Stimulated activated CD8-positive, alpha-beta memory T cell treated with anti-CD3 and anti-CD28 coated beads, Interleukin-4, amount 100 ng/mL, for 4 hours (primary cell): ENCODE measurements at places on chromosomes 1 and 21.
A peak's percentile ranks its signal among the peaks of the same experiment; 100 is the strongest.

DNA sequence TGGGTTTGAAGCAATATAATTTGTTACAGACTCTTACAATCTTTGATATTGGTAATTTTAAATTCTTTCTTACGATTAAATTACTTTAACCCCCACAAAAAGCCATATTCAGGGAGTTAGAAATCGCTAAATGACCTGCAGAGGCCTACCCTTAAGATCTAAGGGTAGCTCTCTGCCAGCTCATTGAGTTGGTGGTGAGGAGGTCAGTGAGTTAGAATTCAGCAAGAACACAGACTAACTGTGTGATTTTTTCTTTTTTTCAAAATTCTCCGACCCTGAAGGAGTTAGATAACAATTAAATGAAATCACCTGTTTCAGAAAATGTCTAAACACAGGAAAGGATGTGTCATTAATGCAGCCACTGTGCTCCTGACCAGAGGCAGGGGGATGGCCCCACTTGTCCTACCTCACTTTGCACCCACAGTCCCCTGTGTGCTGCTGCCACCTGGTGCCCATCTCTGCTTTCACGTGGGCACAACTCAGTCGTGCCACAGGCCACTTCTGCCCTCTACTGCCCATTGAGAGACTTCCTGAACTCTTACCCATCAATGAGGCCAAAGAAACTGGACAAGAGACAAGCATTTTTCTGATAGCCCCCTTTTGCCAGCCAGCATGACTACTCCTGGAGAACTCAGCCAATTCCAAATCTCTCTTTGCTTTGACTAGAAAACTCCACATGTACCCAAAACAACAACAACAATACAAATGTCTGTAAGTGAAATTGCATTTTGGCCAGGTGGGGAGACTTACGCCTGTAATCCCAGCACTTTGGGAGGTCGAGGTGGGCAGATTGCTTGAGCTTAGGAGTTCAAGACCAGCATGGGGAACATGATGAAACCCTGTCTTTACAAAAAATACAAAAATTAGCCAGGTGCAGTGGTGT is 8.4 kb downstream of the CFAP45 start:
- peak; percentile 47 for DNase-seq

GRCh38 chr1:32636914-32637645 is 13.3 kb downstream of the ZBTB8OS start:
- DNase-seq = no peak

- no peak for DNase-seq
Observed at GRCh38 chr1:8394456-8395321, 76.8 kb downstream of the SLC45A1 start.

GRCh38 chr1:85019994-85020393 is 23.1 kb upstream of the MCOLN2 start:
- no peak for DNase-seq

- no peak for DNase-seq
Observed at GRCh38 chr1:1259951-1260600, 13.6 kb upstream of the C1QTNF12 start.

DNA sequence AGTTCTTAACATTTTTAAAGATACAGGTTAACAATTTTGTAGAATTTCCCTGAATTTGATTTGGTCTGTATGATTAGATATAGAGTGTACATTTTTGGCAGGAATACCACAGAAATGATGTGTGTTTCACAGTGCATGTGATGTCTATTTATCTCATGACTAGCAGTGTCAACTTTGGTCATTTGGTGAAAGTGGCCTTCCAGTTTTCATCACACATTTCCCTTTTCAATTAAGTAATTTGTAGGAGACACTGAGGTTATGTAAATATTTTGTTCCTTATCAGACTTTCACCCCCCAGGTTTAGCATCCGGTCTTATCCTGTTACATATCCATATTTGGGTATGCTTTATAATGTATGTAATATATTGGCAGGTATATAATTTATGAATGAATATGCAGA is 41.8 kb downstream of the MAP3K7CL start:
- no peak for DNase-seq

- DNase-seq = no peak
Observed at GRCh38 chr21:37704751-37705150, 211.5 kb downstream of the KCNJ6 start.

DNA sequence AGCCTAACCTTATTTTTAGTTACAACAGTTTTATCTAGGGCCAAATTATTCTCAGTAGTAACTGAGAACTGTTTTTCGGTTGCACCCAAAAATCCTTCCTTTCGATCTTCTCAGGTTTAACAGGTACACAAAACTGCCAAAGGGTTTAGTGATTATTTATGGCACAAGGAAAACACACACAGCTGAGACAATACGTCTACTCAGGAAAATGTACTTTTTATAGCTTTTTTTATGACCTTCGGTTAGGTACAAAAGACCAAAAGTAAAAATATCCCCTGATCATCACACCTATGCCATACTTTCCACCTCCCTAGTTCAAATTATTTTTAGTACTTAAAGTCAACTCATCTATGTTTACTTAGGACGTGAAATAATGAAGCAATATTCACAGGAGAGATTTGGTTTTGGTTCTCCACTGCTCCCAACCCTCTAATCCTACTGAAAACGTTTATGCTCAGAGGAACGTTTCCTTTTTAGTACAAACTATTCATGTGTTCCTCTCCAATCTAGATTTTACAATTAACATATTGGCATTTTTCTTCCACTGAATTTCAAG is 48.7 kb downstream of the TTLL7 start:
- DNase-seq = no peak

GRCh38 chr1:16006552-16007485 is 2.8 kb downstream of the SRARP start:
- DNase-seq = no peak
